ENCODE measurements at places on chromosomes 3 and 15. TPM values are rescaled to one million over a fixed set of nuclear protein-coding genes. Genes with fewer than 3 reads are reported as not detected.

Gene ZBTB47
- 12.4 TPM for total RNA-seq

Gene PCOLCE2
- total RNA-seq, result 2.3 TPM

Gene LDHAL6B
- not detected for total RNA-seq

Gene FSD2
- not detected for total RNA-seq

Gene PHC3
- 58.0 TPM for total RNA-seq

Gene PRTG
- total RNA-seq, result 2.0 TPM

Gene ST6GAL1
- 53.6 TPM for total RNA-seq

Gene CCR4
- 0.14 TPM for total RNA-seq

Gene SKOR1
- total RNA-seq, result 0.58 TPM

DNA sequence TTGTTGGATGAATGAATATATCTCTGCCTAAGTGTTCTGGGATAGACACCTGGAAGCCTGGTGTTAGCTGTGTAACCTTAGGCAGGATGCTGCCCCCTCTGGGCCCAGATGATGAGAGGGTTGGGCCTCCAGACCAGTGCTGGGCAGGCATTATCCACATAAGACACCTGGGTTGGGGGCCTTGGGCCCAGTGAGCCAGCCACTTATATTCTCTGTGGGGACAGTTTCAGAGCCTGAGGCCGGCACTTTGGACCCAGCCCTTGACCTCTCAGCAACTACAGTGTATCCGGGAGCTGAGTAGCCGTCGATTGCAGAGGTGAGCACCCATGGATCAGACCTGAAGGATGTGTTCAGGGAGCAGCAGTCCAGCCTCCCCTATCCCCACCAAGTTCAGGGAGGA is 2.2 kb downstream of the HEMK1 start:
- DNase-seq, result no peak

- no peak for DNase-seq
These were observed 35.7 kb upstream of the RHO start for GRCh38 chr3:129492691-129493090.

DNA sequence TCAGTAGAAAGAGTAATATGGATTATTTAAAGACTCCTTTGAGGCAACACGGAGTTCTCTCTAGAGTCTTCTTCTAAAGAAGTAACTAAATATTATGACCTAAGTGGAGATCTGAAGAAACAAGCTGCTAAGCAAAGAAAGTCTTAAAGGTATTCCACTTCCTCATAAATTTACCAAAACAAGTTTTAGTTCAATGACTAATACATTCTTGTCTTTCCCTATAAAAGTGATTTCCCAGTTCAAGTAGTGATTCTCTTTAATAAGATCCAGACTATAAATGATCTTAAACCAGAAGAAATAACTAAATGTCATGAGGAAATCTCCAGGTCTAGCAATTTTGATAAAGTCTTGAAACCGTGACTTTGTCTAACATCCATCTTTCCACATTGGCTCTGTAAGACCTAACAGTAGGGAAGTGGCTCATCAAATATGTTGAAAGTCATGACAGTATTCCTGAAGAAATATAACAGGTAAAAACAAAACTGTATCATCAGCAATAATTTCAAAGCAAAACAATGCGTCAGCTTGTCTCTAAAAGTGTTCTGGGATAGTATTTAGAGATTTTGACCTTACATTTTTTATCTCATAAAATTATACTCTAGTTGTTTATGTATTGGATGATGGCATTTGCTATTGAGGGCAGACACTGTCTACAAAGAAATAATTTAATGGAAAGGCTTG is 51.8 kb upstream of the NEDD4 start:
- DNase-seq, result no peak

- no peak for DNase-seq
These were observed 35.4 kb downstream of the TPRA1 start for GRCh38 chr3:127555108-127555507.

GRCh38 chr15:47485419-47485818 is 231.9 kb upstream of the SEMA6D start:
- no peak for DNase-seq

- DNase-seq, result no peak
These were observed 1.7 kb downstream of the LYSMD4 start for GRCh38 chr15:99731336-99732123.

DNA sequence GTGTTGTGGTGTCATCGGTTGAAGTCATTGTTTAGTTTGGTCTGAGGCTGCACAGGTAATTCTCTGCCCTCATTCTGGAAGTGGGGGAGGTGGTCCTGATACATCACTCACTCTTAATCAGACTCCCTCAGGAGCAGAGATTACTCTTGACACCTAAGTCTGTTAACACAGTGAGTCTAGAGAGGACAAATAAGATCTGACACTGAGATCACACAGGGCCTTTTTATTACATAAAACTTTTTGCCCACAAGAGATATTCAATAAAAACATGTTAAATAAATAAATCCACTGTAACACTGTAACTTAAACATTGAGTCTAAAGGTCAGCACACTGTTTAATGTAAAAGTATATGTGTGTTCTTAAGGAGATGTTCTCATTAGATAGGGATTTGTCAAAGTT is 57.1 kb upstream of the MBNL1 start:
- no peak for DNase-seq

DNA sequence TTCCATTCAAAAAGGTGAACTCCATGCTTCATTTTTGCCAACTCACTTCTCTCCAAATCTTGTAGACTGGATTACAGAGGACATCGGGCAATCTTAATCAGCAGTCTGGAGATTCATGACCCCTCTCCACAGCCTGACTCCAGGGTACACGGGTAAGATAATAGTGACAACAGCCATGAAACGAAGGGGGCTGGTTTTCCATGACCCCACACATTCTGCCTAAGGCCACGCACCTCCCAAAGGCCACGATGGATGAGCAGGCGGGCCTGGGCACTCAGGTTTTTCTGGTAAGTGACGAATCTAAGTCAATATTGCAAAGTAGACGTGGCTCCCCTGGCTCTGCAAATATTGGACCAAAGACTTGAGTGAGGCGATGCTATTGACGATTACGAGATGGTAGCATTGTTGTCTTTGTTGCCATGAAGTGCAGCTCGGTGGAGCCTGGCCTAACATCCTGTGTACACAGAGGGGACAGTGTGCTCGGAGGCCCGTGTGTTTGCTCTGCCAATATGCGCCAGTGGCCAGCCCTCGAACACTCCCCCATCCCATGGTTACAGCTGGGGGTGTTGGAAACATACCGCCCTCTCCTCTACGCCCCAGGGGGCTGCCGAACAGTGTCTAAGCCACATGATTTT is 119.1 kb downstream of the OPA1 start:
- no peak for DNase-seq

DNA sequence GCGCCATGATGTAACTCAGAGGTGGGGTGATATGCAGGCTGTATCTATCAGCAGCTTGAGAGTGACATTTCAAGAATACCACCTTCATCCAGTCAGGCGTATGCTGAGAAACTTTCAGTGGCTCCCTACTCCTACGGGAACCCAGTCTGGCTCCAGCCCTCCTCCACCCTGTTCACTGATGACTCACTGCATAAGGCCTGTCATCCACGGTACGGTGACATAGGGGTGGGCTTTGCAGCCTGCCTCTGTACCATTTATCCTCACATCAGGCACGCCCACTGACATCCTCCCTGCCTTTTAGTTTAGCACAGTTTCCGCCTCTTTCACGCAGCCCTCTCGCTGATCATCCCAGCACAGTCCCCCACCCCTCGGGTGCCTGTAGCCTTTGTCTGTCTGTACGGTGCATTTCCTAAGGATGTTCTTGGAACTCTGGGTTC is 11.7 kb downstream of the PXYLP1 start:
- DNase-seq, result no peak

- no peak for DNase-seq
These were observed 21.4 kb upstream of the BMF start for GRCh38 chr15:40130118-40130517.

- DNase-seq, result no peak
These were observed 101.0 kb downstream of the ATP10A start for GRCh38 chr15:25761971-25762662.

DNA sequence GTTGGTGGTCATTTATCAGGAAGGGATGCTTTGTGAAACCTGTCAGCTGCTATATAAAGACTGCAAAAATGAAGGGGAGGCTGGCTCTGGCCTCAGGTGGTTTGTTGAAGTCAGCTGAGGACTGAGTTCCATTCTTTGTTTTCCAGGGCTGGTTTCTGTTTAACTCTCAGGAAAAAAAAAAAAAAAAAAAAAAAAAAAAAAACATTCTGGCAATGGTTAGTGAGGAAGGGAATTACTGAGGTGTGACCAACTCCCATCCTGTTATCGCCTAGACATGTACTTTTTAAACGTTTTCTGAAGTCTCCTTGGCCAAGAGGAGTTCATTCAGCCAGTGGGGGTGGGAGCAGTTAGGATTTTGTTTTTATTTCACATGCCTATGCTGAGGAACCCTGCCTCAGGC is 316.3 kb downstream of the OXSM start:
- DNase-seq, result no peak

DNA sequence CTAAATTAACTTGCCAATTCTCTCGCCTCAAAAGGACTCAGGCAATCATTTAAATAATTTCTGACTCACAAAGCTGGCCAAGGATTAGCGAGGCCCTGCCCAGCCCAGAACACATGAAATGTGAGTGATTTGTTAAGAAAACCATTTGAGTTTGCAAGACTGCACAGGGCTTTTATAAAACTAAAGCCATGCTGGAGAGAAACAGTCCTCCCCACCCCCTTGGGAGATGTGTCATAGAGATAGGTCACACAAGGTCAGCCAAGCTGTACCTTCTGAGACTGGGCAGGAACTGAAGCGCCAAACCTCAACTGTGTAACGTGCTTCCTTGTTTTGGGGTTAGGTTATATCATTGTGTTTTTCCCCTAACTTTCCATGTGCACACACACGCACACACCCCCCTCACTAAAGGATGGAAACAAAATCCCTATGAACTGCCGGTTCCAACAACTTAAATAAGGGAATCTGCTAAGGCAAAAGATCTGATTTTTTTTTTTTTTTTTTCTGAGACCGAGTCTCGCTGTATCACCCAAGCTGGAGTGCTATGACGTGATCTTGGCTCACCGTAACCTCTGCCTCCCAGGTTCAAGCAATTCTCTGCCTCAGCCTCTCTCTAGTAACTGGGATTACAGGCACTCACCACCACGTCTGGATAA is 8.1 kb downstream of the SPATA12 start:
- DNase-seq, result peak; percentile 43

DNA sequence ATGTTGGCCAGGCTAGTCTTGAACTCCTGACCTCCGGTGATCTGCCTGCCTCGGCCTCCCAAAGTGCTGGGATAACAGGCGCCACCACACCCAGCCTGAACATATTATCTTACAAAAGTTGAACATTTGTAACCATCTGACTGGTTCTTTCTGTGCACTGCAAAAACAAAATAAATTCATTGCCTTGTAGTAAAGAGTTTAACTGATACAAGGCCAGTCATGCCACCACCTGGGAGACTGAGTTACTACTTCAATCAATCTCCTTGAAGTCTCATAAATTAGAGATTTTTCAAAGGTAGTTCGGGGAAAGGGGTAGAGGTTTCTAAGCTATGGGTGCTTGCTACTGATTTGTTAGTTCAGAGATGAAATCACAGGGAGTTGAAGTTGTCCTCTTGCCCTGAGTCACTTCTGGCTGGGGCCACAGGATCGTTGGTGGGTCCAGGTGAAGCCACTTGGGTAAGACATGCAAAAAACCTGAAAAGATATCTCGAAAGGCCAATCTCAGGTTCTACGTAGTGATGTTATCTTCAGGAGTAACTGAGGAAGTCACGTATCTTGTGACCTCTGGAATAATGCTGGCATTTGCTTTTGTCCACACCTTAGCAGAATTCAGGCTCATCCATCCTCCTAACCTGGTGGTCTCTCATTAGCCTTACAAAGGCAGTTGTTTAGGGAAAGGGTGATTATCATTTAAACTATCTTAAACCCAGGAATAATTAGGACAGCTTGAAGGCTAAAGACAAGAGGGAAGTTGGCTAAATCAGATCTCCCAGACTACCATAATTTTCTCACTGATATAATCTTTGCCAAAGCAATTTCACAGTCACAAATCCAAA is 33.7 kb downstream of the ZBTB11 start:
- DNase-seq, result no peak

DNA sequence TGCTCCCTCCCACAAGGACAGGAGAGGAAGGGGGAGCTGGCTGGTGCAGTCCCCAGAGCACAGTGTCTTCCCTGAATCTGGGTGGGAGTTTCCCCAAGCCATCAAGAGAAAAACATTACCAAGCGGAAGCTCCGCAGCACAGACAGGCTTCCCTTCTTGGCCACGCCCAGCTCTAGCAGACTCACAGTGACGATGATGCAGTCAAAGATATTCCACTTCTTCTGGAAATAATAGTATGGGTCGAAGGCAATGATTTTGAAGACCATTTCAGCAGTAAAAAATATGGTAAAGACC is 76.7 kb downstream of the SCN10A start:
- DNase-seq, result no peak

DNA sequence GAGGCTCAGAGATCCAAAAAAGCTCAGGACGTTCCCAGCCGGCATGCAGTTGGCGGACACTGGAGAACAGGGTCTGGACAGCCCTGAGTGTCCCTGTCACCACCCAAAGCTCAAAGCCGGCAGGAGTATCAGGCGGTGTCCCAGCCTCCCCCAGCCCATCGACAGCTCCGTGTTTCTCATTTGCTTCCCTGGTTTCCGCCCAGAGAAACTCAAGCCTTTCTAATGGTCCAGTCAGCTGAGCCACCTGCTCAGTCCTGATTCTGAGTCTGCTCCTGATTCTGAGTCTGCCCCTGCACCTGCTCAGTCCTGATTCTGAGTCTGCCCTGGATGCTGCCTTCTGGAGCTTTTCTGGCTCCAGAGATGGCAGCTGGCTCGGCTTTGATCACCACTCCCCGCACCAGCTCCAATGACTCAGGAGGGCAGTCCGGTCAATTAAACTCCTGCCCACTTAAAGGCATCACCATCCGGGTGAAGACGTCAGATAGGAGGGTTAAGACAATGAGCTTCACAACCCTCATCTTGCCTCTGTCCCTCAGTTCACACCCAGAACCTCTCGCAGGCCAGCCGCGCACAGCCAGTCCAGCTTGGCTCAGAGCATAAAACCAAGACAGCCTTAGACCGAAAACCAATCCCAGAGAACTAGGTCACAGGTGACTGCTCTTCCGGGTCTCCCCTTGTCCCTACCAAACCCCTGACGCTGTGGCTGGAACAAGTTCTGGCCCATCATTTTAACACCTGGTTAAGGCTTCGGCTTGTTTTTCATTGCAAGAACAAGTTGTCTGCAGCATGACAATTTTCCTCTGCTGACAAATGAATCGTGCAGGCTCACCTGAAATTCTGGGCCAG is 6.8 kb downstream of the PCSK6 start:
- no peak for DNase-seq

DNA sequence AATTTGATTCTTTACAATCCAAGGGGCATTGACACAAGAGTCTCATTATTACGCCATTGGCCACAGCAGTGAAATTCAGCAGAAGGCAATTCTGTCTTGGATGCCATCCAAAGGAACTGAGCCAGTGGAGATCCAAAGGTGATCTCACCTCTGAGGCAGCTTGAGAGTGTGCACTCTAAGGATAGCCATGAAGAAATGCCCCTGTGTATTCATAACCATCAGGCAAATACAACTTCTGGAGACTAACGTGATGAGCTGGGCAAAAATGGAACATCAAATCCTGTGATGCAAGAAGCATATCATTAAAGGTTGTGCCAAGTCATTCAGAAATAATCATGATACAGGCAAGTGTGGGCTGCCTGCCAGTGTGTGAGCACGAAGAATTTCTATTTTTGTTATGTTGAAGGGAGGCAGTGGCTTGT is 41.4 kb downstream of the ROBO2 start:
- DNase-seq, result peak; percentile 33
